ENCODE measurements at places on chromosomes 6 and 20. TPM values are rescaled to one million over a fixed set of nuclear protein-coding genes. Genes with fewer than 3 reads are reported as not detected.

Gene ANKEF1
- 0.88 TPM for polyA plus RNA-seq

Gene CCM2L
- 2.2 TPM for polyA plus RNA-seq

Gene MYCT1
- polyA plus RNA-seq = 6.0 TPM

Gene RPP40
- polyA plus RNA-seq = 6.0 TPM

Gene RFX6
- polyA plus RNA-seq = 6.1 TPM

Gene MUCL3
- 0.02 TPM for polyA plus RNA-seq

Gene EYA2
- polyA plus RNA-seq = 2.2 TPM

Gene NR2E1
- polyA plus RNA-seq = 0.08 TPM
